Bladder microvascular endothelial cell (primary cell): ENCODE measurements at places on chromosomes 16 and 17. TPM values are rescaled to one million over a fixed set of nuclear protein-coding genes. Genes with fewer than 3 reads are reported as not detected.

BIRC5 gene
- 36.3 and 92.9 TPM in 2 replicates for total RNA-seq

MT4 gene
- not detected in 2 replicates for total RNA-seq

OR1F1 gene
- not detected in 2 replicates for total RNA-seq

KRTAP2-3 gene
- not detected in 2 replicates for total RNA-seq

KRT39 gene
- total RNA-seq, result not detected in 2 replicates

GAST gene
- not detected in 2 replicates for total RNA-seq

NHLRC4 gene
- 0.88 and 1.3 TPM in 2 replicates for total RNA-seq

HAP1 gene
- 0.32 and 0.82 TPM in 2 replicates for total RNA-seq

MGAT5B gene
- total RNA-seq, result 0.49 and 0.50 TPM in 2 replicates

HSD3B7 gene
- 17.3 and 22.2 TPM in 2 replicates for total RNA-seq

MLKL gene
- 16.7 and 23.5 TPM in 2 replicates for total RNA-seq

UMOD gene
- total RNA-seq, result not detected in 2 replicates

DCUN1D3 gene
- 35.7 and 36.6 TPM in 2 replicates for total RNA-seq

IGFBP4 gene
- total RNA-seq, result 187 and 316 TPM in 2 replicates

ODAD4 gene
- total RNA-seq, result 0.19 TPM in 1 of 2 replicates, not detected in the other

ARMC5 gene
- 11.8 and 14.4 TPM in 2 replicates for total RNA-seq

NPW gene
- total RNA-seq, result 0.16 TPM in 1 of 2 replicates, not detected in the other

CD300E gene
- not detected in 2 replicates for total RNA-seq

DHRS7B gene
- total RNA-seq, result 18.6 and 19.3 TPM in 2 replicates

RNF112 gene
- 0.25 TPM in 1 of 2 replicates, not detected in the other for total RNA-seq

CCL16 gene
- 0.65 TPM in 1 of 2 replicates, not detected in the other for total RNA-seq

C16orf46 gene
- total RNA-seq, result 0.16 TPM in 1 of 2 replicates, not detected in the other

GP2 gene
- total RNA-seq, result not detected in 2 replicates

TNFRSF17 gene
- not detected in 2 replicates for total RNA-seq

MMD gene
- 6.8 and 24.0 TPM in 2 replicates for total RNA-seq

NCOR1 gene
- total RNA-seq, result 60.1 and 189 TPM in 2 replicates

C1QL1 gene
- total RNA-seq, result 0.31 TPM in 1 of 2 replicates, not detected in the other

STX1B gene
- total RNA-seq, result 1.1 TPM in 1 of 2 replicates, not detected in the other

KRTAP3-1 gene
- not detected in 2 replicates for total RNA-seq

CHST5 gene
- 0.19 TPM in 1 of 2 replicates, not detected in the other for total RNA-seq

NRN1L gene
- 0.16 TPM in 1 of 2 replicates, not detected in the other for total RNA-seq

CFAP52 gene
- not detected in 2 replicates for total RNA-seq

SOCS1 gene
- 0.16 and 0.50 TPM in 2 replicates for total RNA-seq

TNFSF13 gene
- 0.69 and 0.81 TPM in 2 replicates for total RNA-seq

MPV17L gene
- under 0.01 and 0.19 TPM in 2 replicates for total RNA-seq

KRT25 gene
- not detected in 2 replicates for total RNA-seq

WNT9B gene
- total RNA-seq, result not detected in 2 replicates

ATP2C2 gene
- total RNA-seq, result under 0.01 TPM in 1 of 2 replicates, not detected in the other

SOX15 gene
- 0.06 and 0.49 TPM in 2 replicates for total RNA-seq

P2RX5 gene
- 0.19 and 0.32 TPM in 2 replicates for total RNA-seq

KCNJ2 gene
- 7.7 and 15.1 TPM in 2 replicates for total RNA-seq

SCNN1G gene
- 0.13 and 0.16 TPM in 2 replicates for total RNA-seq

KRT14 gene
- 0.31 TPM in 1 of 2 replicates, not detected in the other for total RNA-seq

SOST gene
- total RNA-seq, result not detected in 2 replicates

VTN gene
- total RNA-seq, result under 0.01 and 0.06 TPM in 2 replicates

PRR11 gene
- 7.7 and 12.6 TPM in 2 replicates for total RNA-seq

FBXO39 gene
- under 0.01 and 7.1 TPM in 2 replicates for total RNA-seq

GPT2 gene
- 3.7 and 11.3 TPM in 2 replicates for total RNA-seq

TNS4 gene
- total RNA-seq, result not detected in 2 replicates

UTS2R gene
- total RNA-seq, result not detected in 2 replicates

CD19 gene
- total RNA-seq, result not detected in 2 replicates

CCT6B gene
- 0.16 and 0.25 TPM in 2 replicates for total RNA-seq

TMEM88 gene
- 24.5 and 132 TPM in 2 replicates for total RNA-seq

HASPIN gene
- 4.6 and 7.4 TPM in 2 replicates for total RNA-seq

SLC5A2 gene
- total RNA-seq, result 0.06 TPM in 1 of 2 replicates, not detected in the other

ITGA2B gene
- total RNA-seq, result under 0.01 and 0.76 TPM in 2 replicates

JUP gene
- 121 and 361 TPM in 2 replicates for total RNA-seq

RNF227 gene
- 1.3 and 3.0 TPM in 2 replicates for total RNA-seq

TMEM114 gene
- not detected in 2 replicates for total RNA-seq
